ENCODE measurements at places on chromosomes 5 and 9.

DNA sequence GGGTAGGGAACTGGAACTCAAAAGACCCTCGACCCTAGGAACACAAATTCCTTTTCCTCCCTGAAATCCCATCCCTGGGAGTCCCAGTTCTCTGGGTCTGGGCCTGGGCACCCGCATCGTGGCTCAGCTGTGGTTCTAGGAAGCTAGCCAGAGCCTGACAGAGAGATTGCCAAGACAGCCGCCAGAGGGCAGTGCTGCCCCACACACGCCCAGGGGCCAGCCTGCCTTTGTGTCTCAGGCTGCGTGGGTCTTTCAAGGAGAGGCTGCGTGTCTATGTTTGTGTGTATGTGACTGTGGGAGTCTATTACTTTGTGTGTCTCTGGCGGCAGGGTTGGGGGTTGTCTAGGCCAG, 32.0 kb upstream of the TTLL11 start:
- peak; percentile 69 for DNase-seq

- no peak for DNase-seq
Observed at GRCh38 chr9:93594041-93594756, 17.8 kb downstream of the PHF2 start.

GRCh38 chr5:132104556-132104955, 31.0 kb downstream of the CSF2 start:
- peak; percentile 68 for DNase-seq

DNA sequence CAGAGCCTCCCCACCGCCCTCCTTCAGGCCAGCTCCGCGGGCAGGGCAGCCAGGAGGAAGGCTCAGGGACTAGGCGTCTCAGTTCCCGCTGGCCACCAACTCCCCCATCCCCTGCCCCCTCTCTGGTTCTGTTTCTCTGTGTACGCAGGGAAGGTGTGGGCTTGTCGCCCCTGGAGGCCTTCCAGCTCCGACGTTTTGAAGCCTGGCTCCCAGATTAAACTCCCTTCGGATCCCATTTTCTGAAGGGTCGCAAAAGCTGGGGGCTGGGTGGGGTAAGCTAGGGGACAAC, 346 bp downstream of the ATOX1 start:
- DNase-seq = no peak

- DNase-seq = no peak
Observed at GRCh38 chr9:110446171-110446570, 108.5 kb upstream of the TXNDC8 start.

DNA sequence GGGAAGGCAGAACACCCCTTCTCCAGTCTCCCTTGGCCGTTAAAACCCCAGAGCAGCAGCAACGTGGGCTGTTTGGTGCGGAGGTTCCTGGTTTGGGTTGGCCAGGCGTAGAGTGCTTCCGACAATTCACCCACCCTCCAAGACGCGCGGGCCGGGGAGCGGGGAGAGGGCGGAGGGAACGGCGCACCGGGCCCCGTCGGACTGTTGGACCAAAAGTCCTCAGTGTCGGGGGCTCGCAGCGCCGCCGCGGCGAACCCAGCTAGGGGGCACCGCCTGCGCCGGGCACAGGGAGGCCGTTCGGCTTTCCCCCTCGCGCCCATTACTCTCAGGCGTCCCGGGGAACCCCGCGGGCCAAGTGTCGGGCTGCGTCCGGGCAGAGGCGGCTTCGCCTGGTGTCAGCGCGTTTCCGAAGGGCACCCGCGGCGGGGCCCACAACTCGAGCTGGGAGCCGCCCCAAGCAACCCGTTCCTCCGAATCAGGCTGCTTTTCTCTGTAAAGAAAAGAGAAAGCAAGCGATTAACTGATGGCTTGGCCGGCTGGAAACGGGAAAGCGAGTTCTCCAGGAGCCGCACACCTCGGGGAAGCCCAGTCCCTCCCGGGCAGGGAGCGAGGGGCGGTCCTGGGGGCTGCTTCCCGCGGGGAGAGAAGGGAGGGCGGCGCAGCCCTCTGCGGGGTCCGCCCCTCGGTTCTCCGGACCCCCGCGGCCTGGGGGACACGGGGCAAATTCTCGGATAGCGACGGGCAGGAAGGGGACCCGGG, 145.5 kb downstream of the ERCC6L2 start:
- no peak for DNase-seq

GRCh38 chr9:113590991-113591898, 127.7 kb downstream of the RGS3 start:
- DNase-seq = peak; percentile 68

GRCh38 chr9:83047839-83048775, 14.8 kb downstream of the RASEF start:
- DNase-seq = no peak

DNA sequence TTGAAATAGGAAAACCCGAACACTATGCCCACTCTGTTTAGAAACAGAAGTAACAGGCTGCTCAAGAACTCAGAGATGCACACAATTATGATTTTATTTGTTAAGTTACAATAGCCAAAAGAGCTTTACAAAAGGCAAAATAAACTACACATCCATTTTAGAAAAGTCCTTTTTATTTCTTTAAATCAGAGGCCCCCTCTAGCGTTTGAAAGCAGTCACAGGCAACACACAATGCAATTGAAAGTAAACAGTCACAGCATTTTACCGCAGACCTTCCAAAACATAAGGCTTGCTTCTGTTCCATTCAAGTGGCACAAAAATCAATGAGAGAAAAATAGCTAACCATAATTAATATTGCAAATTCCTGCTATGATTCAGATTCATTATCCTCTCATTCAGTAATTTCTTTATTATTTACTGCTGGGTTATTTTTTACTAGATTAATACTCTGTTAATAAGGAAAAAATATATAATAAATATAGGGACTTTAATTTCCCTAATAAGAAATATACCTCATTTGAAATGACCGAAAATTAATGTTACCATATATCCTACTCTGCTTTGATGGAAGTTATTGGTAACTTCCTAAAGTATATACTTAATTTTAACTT, 78.3 kb downstream of the CEP120 start:
- DNase-seq = peak; percentile 54

- peak; percentile 41 for DNase-seq
Observed at GRCh38 chr5:93072831-93073459, 508.1 kb downstream of the NR2F1-AS1 start.

DNA sequence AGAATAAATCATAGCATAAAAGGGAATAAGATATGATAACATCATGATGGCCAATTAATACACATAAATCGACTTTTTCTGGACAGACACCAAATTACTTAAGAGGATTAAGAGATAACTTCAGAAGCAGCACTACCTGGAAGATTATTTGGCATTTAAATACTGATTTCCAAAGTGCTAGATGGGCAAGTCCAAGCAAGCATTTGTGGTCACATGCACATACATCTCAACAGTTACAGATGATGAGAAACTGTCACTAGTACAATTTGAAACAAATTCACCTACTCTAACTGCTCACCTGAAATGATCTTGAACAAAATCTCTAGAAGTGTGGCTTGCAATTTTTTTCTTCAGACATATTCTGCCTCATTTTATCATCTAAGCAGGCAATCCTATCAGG, 26.8 kb upstream of the RASGEF1C start:
- no peak for DNase-seq

- no peak for DNase-seq
Observed at GRCh38 chr5:149379818-149380374, 804 bp upstream of the IL17B start.

Data from AG10803 (cell line).